ENCODE measurements at places on chromosomes 1 and 21.

DNA sequence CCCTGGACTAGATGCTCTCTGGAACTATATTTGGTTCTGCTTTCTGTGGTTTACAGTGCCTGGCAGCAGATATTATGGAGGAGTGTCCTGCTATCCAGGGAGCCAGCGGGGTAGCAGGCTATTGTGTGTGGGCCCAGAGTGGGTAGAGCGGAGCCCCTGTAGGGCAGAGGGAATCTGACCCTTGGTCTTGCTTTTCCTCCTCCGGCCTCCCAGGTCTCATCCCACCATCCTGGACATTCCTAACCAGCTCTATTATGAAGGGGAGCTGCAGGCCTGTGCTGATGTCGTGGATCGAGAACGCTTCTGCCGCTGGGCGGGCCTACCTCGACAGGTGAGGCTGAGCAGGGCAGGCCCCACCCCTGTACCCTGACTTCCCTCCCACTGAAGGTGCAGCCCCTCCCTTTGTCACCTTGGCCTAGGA is 9.1 kb downstream of the RHOC start:
- no peak for DNase-seq

DNA sequence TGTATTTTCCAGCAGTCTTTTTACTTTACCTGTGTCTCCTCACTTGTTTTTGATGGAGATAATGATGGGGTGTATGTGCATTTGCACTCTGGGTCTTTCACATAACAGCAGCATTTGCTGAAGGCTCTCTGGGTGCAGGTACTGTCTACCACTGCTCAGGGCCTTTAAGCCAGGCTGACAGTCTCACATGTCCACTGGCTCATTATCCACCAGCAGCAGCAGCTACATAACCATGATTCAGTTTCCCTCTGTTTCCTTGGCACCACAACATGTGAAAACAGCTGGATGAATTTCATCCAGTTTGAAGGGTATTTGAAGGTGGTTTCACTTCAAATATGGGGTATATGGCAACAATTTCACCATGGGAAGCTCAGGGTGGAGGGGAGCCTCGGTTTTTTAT is 41.2 kb upstream of the ROR1 start:
- no peak for DNase-seq

DNA sequence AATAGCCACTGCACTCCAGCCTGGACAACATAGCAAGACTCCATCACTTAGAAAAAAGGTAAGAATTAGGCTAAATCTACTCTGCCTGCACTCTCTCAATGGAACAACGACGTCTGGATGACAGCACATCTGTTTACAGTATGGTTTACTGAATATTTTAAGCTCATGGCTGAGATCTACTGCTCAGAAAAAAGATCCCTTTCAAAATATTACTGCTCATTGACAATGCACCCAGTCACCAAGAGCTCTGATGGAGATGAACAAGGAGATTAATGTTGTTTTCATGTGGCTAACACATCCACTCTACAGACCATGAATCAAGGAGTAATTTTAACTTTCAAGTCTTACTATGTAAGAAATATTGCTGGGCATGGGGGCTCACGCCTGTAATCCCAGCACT is 58.0 kb downstream of the SLC27A3 start:
- DNase-seq, result no peak

- DNase-seq, result peak; percentile 42
Observed at GRCh38 chr21:16534408-16535101, 804.8 kb downstream of the USP25 start.

All from AG09309 (cell line).